Upper lobe of left lung (tissue), 6 donors: ENCODE measurements at places on chromosomes 5 and 9.

GRCh38 chr9:87796196-87796595 is 70.3 kb downstream of the CTSL start:
- peak; percentile 37 for DNase-seq

DNA sequence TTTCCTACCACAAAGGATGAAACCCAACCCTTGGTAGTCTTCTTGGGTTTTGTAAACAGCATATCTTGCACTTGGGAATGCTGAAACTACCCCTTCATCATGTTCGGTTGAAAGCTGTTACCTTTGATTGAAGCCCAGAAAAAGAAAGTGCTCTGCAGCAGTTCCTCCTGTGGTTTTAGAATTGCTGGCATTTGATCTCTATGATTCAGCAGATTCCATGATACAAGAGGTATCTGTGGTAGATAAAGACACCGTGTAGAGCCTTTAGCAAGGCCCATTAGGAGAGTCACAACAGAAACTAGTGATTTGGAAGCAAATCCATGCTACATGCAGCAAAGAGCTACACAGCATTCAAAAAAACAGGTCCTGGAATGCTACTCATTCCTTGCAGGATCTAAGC is 557.0 kb downstream of the TLE1 start:
- DNase-seq = no peak

DNA sequence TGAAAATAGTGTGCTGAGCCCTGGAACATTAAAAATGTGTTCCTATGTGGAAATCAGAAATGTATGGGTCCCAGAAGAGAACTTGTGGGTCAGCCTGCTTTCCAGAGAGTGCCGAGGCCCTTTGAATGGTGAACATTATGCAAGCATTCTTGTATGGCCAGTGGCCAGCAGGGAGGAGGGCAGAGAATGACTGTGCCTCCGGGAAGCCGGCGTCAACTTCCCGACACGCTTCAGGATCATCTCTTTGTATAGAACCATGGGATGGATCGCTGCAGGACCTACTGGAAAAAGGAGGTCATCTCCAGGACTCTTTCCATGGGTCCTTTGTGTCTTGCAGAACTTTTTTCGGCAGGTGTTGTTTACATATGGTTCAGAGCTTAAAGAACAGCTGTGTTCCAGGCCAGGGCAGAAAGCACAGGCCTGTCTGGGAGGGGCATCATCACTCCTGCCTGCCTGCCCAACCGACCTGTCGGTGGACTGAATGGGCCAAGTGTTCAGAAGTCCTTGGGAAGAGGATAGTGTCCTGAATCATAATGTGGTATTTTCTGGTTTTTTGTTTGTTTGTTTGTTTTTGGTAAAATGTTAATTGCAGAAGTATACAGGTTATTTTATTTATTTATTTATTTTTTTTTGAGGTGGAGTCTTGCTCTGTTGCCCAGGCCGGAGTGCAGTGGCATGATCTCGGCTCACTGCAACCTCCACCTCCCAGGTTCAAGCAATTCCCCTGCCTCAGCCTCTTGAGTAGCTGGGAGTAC is 9.0 kb downstream of the PRRC2B start:
- peak; percentile 91 for DNase-seq

DNA sequence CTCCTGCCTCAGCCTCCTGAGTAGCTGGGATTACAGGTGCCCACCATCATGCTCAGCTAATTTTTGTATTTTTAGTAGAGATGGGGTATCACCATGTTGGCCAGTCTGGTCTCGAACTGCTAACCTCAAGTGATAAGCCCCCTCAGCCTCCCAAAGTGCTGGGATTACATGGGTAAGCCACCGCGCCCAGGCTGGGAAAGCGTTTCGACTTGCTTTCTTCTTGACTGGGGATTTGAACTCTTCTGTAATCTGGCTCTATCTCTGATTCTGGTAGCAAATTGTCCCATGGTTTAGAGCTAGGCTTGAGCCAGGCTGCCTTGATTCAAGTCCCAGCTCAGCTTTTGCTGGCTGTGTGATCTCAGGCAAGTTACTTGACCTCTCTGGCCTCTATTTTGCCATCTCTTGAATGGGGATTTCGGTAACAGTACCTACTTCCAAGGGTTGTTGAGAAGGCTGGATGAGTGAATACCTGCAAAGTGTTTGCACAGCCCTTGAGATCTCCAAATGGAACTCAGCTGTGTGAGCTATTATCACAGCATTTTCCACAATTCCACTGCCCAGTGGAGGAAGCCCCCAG is 20.5 kb upstream of the MVB12B start:
- no peak for DNase-seq

GRCh38 chr5:33340195-33340594 is 100.6 kb upstream of the TARS1 start:
- no peak for DNase-seq

DNA sequence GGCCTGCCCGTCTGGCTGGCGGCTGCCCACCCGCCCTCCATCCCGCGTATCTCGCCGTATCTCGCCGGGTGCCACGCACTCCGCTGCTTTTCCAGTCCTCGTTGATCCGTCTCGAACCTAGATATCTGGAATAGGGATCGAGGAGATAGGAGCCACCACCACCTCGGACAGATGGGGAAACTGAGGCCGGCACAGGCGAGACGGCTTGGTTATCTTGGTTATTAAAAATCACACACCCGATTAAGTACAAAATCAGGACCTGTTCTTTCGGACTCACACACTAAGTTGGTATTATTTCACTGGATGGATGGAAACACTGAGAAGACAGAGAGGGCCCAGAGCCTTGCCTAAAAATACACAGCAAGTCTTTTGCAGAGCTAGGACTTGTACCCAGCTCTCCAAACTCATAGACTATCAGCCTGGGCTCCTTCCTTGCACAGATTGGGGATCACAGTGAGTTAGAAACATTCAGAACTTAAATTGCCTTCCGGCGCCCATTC is 678 bp downstream of the SLC26A2 start:
- DNase-seq = no peak

- no peak for DNase-seq
These were observed 207.0 kb downstream of the DEPDC1B start for GRCh38 chr5:60492958-60493357.

GRCh38 chr9:106075236-106075959 is 381.1 kb downstream of the TMEM38B start:
- DNase-seq = no peak

DNA sequence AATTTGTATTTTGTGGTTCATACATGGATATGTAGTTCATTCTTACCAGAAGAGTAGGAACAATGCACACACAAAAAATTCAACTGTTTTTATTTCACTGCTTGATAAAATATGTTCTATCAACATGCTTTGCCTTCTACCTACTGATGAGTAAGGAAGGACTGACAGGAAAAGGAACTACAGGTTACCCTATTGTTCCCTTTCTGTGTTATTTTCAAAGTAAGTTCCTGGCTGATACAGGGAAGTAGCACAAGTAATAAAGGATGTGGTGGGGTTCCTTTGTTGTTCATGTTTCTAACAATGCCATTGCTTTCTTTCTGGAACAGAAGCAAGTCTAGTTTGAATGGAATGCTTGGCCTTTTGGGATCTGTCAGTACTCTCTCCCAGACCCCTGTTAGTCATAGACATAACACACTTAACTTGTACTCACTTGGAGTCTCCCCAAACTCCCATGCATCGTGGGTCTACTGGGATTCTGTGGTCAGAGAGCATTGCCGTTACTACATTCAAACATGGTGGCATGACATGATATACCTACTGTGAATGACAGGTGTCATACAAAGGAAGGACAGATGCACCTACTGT is 20.2 kb upstream of the ALDOB start:
- no peak for DNase-seq

DNA sequence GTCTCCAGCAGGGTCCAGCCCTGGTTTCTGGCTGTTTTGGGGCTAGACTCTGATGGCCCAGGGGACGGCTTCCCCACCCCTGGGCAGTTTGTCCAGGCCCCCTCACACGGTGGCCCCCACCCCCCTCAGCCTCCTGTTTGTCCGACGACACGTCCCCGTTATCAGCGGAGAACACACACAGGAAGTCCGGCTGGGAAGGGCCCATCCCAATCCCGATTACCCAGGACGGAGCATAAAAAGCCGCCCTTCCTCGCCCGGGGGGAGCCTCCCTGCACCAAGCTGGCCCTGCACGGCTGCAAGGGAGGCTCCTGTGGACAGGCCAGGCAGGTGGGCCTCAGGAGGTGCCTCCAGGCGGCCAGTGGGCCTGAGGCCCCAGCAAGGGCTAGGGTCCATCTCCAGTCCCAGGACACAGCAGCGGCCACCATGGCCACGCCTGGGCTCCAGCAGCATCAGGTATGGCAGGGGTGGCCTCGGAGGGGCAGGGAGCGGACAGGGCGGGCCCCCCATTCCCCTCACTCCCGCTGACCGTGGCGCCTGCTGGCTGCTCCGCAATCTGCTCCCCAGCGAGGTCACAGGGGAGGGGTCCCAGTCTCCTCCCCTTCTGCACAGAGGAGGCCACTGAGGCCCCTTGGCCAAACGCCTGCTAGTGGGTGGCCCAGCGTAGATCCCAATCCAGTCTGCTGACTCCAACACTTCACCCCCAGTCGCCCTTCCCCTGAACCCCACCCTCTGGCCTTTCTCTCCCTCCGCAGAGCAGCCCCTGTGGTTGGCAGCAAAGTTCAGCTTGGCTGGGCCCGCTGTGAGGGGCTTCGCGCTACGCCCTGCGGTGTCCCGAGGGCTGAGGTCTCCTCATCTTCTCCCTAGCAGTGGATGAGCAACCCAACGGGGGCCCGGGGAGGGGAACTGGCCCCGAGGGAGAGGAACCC is at the start of gene EGFL7:
TSS of gene EGFL7 (plus strand) at position 261 of the 926 bp plus-strand sequence. CDS start 5,367 bp downstream, outside the sequence.
- peak; percentile 79 for DNase-seq
